ENCODE measurements at places on chromosomes 5 and 9. TPM values are rescaled to one million over a fixed set of nuclear protein-coding genes. Genes with fewer than 3 reads are reported as not detected.

The DDX4 gene
- not detected for total RNA-seq

GRCh38 chr5:96384353-96384752 is 48.7 kb downstream of the PCSK1 start:
- DNase-seq: peak; percentile 51

The PCDHGA8 gene
- total RNA-seq: not detected

The OTP gene
- total RNA-seq: 0.07 TPM

GRCh38 chr9:69145144-69145715 is 28.8 kb upstream of the TJP2 start:
- DNase-seq: no peak

GRCh38 chr9:129623331-129623730 is 2.4 kb upstream of the C9orf50 start:
- no peak for DNase-seq

The SV2C gene
- not detected for total RNA-seq
